ENCODE measurements at places on chromosomes 2 and 18.

DNA sequence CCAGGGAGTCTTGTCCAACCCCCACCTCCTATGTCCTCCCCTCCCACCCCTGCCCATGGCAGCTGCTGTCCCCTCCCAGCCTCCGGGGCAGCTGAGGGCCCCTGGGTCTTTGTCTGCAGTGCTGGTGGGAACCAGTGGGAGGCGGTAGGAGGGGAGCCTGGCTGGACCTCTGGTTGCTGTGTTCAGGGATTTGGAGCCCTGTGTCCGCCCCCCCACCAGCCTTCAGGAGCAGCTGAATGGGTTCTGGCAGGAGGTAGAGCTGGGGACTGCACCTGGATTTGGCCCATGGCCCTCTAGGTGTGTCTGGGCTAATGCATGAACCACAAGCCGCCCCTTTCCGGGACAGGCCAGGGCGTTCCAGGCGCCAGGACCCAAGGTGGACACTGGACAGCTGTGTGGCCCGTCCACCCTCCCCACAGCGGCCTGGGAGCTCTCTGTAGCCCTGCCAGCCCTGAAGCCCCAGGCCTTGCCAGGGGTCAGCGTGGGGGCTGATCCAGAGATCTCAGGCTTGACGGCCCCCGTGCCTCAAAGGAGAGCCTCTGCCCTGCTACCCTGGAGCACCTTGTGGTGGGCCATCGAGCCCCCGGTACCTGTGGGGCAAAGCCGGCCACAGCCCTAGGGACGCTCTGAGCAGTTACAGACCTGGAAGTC lies 25.4 kb downstream of the GPC1 start:
- no peak for DNase-seq

DNA sequence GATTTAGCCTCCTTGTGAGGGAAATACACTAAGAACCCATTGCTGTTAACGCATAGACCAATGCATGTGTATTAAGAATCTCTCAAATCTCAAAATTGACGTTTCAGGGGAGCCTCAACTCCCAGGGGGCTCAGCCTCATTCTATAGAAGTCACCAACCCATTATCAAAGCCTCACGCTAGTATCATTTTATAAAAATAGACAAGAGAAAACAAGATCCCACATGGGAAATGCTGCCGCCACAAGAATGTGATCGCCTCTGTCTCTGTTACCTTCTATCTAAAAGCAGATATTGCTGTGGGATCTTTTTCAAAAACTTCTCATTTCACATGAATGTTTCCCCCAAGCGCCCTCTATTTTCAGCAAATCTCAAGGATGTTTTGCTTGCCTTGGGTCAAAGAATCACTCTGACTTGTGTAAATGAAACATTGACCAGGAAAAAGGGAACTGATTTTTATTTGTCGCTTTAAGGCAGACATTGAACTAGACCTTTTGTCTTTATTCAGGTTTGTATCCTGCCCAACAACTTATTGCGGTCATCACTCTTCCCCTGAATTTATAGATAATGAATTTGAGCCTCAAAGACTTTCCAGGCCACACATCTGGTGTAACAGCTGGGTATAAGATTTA lies 679.0 kb upstream of the ID2 start:
- DNase-seq, result no peak

DNA sequence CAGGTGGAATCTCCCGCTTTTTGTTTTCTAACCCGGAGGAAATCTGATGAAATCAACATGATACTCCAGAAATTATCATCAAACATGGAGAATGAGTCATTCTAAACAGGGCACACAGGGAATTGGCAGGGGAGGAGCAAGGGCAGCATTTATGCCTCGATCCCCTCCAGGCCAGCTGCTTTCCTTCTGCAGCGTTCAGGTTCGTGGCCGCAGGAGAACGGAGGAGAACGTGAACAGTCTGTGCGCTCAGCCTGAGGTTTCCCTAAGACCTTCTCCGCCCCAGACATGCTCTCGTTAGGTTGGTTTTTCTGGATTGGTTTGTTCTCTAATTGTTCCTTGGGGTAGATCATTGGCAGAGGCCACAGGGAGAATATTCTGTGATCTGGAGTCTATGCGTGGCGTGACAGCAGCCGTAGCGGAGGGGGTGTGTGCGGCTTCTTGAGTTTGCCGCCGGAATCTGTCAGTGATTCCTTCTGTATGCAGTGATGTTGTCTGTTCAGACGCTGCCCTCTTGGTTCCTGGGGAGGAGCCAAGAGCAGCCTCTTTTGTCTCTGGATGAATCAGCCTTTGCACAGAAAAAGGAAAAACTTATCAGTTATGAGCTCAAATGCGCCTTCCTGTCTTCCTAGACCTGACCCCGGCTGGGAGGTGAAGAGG lies 75.9 kb downstream of the SH3BP4 start:
- no peak for DNase-seq

GRCh38 chr2:79770926-79771325 lies 258.1 kb downstream of the CTNNA2 start:
- no peak for DNase-seq

DNA sequence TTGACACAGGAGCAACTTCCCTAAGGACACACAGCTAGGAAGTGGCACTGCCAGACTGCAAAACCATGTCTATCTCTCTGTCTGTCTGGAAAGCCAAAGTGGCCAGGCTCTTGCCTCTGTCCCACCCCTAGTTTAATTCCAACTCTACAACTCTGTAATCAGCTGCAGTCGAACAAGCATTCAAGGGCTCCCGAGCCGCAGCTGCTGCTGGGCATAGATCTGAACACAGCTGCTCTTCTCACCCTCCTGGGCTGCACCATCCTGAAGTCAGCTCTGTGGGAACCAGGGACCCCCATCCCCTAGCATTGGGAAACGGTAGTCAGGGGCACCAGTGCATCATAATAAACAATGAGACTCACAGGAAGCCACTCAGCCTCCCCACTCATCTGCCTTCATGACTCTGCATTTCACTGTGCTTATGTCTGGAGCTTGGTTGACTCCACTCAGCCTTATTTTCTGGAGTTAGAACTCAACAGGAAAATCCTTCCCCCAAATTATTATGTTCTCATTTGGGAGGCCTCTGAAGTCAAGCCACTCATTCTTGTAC lies 44.4 kb upstream of the TMEM163 start:
- no peak for DNase-seq

DNA sequence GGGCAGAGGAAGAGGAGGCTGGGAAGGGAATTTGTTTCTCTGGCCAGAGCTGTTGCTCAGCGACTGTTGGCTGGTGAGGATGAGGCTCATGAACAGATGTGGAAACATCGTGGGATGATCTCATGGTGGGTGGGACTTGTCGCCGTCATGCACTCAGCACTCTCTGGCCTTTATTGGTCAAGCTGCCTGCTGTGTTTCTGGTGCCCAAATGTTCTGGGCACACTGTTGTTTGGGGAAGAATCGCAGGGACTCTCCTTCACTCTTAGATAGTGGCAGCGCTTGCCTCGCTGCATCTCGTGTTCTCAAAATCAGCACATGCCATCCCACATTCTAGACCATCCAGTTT lies 145.6 kb downstream of the AGAP1 start:
- DNase-seq, result no peak

GRCh38 chr2:140604096-140604495 lies 1526.7 kb downstream of the LRP1B start:
- DNase-seq, result no peak

GRCh38 chr18:23738575-23738974 lies 49.3 kb downstream of the LAMA3 start:
- no peak for DNase-seq

GRCh38 chr2:224956706-224957105 lies 85.6 kb downstream of the DOCK10 start:
- no peak for DNase-seq

DNA sequence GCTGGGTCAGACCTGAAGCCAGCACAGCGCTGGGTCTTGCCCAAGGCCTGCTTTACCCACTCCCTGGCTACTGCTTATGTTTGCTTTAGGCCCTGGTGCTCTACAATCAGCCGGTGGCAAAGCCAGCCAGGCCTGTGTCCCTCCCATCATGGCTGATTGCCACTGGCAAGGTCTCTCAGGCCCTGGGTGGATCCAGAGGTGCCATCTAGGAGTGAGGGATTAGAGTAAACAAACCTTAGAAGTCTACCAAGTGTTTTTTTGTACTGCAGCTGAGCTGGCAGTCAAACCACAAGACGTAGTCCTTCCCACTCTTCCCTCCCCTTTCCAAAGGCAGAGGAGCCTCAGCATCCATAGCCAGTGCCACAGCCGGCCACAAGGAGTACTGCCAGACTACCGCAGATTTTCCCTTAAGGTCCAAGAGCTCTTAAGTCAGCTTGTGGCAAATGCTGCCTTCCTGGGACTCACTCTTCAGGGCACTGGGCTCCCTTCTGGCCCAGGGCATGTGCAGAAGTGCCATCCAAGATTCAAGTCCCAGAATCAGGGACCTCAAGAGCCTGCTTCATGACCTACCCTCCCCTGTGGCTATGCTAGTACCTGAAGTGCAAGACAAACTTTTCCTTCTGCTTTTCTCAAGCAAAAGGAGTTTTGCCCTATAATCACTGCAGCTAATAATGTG lies 20.0 kb downstream of the IL1RL2 start:
- no peak for DNase-seq

DNA sequence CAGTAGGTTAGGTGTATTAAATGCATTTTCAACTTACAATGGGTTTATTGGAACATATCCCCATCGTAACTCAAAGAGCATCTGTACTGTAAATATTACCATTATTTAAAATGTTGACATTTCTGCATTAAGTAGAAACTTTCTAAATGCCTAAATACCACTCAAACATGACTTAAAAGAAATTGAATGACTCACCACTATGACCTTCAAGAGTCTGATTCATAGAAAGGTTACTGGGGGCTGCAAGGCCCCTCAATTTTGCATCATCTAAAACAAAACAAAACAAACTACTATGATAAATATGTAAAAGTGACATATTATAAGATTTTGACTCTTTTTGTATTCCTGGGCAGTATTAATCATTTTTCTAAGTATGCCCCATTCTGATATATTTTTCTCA lies 7.6 kb downstream of the WDR35 start:
- no peak for DNase-seq

- DNase-seq, result no peak
Observed at GRCh38 chr2:9140645-9141044, 66.0 kb upstream of the ASAP2 start.

DNA sequence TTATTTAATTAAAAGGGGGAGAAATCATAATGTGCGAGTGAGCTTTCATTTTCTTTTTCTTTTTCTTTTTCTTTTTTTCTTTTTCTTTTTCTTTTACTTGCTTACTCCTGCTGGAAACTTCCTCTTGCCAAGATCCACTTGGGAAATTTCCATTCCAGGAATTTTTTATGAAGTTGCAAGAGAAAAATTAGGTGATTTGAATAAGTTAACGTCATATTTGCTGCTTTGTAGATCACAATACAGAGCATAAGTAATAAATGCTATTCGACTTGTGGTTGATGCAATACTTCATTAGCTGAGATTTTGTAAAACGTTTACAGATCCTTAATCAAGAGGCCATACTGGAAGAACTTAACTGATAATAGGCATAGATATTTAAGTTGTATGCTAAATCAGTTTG lies 354.7 kb upstream of the SMIM21 start:
- no peak for DNase-seq

- DNase-seq, result no peak
Observed at GRCh38 chr2:85511008-85511811, 27.8 kb upstream of the MAT2A start.

DNA sequence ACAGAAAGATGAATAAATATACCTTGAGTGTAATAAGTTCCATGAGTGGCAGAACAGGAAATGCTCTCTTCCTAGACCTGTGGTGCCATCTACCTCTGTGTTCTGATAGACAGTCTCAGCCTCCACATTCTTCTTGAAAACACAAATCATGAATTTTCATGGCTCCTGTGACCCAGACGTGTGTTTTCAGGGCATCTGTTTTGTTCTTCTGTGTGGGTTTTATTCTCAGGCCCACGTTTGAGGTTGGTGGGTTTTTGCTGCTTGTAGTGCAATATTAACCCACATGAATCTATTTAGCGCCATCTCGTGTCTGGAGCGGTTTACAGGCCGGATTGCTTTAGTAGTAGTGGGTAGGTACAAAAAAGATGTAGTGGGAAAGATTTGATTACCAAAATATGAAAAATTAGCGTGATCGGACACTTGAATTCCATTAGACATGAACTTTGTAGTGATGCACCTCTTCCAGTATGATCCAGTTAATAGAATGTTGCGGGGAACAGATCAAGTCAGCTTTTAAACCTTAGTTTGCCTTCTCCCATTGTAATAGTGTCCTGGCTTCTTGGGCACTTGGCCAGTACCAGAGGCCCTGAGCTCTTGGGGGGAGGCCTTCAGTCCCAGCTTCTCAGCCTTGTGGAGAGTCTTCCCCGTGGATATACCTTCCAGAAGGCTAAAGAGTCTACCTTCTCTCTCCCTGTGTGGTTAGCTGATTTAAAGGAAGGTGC lies 256.5 kb downstream of the TPGS2 start:
- DNase-seq, result no peak

DNA sequence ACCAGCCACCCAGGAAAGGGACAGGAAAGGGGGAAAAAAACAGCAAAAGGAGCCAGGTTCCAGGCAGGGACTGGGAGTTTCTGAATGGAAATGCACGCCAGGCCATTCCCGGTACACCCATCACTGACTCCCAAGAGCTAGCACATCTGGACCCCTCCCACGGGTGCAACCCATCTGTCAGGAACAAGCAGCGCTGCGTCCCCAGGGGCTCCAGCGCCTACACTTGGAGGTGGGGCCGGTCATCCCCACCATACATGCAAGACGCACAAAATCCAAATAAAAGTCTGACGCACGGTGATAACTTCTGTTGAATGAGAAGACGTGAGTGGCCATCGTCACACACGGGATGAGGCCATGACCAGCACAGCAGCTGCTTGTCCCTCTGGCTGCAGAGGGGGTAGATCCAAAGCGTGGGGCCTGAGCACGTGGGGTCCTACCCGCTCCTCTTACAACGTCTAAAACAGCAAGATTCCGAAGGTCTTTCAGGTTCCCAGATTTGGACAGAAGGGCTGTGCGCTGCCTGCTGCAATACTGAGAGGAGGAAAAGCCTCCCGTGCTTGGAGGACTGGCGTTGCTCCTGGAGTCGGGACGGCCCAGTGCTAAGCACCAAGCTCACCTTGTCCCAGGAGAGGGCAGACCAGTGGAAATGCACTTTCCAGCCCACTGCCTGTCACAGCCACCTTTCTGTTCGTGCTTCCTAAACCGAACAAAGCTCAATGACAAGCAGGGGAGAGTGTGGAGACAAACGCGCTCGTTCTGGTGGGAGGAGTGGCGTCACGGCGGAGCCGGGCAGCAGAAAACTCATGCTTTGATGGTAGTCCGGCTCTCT lies 68.9 kb downstream of the NDUFA10 start:
- DNase-seq, result no peak

GRCh38 chr2:157901325-157901724 lies 25.2 kb upstream of the ACVR1 start:
- no peak for DNase-seq

GRCh38 chr2:42768706-42769256 lies 4.8 kb upstream of the OXER1 start:
- DNase-seq, result no peak

- no peak for DNase-seq
Observed at GRCh38 chr2:216320852-216321251, 51.4 kb downstream of the MARCHF4 start.

GRCh38 chr2:107374249-107374648 lies 452.4 kb upstream of the RGPD4 start:
- no peak for DNase-seq

- DNase-seq, result no peak
Observed at GRCh38 chr2:37604716-37605115, 66.7 kb downstream of the CDC42EP3 start.

Data from activated T-helper 1 cell treated with anti-CD3 and anti-CD28 coated beads, Interleukin-2, amount 50 U/mL, for 16 hours (primary cell).